Fibroblast of skin of abdomen (primary cell): ENCODE measurements at places on chromosomes 16 and 17.

GRCh38 chr17:77427391-77427991 lies 286.7 kb downstream of the SEC14L1 start:
- DNase-seq, result peak; percentile 76

- no peak for DNase-seq
Observed at GRCh38 chr17:15414532-15415306, 52.7 kb downstream of the CDRT4 start.

DNA sequence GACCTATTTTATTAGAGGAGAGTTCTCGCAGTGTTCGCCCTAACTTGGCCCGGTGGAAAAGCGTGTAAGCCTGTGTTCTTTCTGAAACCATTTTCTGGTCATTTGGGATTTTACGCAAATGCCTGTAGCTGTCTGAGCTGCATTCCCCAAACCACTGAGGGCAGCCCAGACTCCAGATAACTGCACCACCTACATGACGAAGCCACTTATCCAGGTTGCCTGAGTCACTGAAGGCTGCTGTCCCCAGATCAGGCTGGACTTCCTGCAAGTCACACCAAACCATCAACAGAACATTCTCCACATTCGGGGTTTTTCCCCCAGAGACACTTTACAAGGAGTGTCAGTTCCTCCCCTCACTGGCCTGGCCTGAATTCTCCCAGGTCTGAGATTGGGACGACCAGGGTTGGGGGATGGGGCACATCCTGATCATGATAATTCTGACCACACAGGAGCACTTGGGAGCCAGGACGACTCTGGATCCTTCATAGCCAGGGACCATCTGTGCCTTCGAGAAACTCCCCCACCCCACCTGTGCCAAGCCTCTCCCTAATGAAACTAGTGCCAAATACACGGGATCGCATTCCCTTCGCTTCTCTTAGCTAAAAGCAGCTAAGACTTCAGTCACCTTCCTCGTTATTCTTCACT lies 2.3 kb downstream of the RPRML start:
- no peak for DNase-seq

GRCh38 chr16:58855291-58855863 lies 121.3 kb upstream of the GOT2 start:
- DNase-seq, result no peak

GRCh38 chr17:45789874-45790273 lies 5.8 kb downstream of the CRHR1 start:
- no peak for DNase-seq

DNA sequence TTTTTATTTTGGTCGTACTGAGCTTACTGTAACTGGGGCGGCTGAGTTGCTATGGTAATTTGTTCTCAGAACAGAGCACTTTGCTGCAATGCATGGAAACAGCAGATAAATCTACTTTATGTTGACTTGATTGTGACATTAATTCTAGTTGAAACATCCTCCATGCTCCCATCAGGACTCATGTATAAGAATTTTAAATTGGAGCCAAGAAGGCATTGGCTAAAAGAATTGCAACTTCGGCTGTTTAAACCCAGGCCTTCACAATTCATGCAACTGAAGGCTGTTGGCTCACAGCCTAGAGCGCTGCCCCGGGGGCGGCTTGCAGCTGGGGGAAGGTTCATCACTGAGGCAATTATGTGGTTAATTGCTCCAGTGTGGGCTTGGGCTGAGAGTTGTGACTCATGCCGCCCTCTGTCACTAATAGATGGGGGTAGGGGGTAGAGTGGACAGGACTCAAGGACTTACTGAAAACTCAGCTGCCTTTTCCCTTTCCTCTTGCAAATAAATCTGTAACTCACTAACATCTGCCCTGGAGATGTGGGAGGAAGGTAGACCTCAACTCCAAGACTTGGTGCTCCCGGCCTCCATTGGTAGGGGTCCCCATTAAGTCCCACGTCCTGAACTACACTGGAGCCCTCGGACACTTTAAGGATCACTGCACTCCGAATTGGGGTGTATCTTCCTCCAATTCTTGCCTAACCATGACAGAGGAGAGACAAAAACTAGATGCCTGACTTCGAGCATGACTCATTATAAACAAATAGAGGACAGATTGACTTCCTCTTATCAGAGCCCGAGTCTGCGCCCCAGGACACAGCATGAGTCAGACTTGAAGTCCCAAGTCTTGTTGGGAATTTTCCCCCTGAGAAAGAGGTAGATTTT lies 37.5 kb downstream of the ERCC4 start:
- DNase-seq, result peak; percentile 98

DNA sequence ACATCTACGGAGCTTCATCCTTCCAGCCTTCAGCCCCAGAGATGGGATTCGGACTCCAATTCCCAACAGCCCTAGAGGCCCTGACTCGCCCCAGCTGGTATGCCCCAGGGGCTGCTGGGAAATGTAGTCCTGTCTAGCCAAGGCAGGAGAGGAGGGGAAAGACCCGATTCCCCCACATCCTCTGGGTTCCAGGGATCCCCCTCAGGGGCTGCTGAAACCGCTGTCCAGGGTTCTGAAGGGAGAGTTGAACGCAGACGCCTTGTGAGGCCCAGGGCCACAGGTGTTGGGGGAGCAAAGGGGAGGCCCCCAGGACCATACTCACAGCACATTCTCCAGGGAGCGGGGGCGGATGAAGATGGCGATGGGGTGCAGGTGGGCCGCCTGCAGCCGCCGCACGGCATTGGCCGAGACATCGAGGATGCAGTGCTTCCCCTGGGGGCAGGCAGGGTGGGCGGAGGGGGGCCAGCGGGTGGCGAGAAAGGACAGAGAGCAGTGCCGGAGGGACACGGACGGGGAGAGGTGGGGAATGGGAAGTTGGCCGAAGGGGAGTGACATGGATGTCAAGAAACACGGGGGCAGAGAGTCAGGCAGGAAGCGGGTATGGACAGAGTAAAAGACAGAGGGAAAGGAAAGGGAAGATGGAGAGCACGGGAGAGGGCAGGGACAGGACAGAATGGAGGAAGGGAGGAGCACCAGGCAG lies 12.6 kb upstream of the ASGR1 start:
- DNase-seq, result no peak

DNA sequence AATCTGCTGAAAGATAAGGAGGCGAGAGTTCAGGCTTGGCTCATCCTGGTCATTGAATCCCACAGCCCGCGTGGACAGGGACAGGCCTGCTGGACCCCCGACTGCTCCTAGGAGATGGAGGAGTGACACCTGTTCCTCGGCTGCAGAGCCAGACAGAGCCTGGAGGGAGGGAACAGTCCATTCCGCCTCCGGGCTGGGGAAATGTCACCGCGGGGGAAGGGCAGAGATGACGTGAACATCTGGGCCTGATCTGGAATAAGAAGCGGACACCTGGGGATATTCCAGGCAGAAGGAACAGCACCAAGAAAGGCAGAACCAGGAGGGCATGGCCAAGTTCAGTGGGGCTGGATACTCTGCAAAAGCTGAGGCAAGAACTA lies 1.5 kb downstream of the ZNF747 start:
- no peak for DNase-seq

DNA sequence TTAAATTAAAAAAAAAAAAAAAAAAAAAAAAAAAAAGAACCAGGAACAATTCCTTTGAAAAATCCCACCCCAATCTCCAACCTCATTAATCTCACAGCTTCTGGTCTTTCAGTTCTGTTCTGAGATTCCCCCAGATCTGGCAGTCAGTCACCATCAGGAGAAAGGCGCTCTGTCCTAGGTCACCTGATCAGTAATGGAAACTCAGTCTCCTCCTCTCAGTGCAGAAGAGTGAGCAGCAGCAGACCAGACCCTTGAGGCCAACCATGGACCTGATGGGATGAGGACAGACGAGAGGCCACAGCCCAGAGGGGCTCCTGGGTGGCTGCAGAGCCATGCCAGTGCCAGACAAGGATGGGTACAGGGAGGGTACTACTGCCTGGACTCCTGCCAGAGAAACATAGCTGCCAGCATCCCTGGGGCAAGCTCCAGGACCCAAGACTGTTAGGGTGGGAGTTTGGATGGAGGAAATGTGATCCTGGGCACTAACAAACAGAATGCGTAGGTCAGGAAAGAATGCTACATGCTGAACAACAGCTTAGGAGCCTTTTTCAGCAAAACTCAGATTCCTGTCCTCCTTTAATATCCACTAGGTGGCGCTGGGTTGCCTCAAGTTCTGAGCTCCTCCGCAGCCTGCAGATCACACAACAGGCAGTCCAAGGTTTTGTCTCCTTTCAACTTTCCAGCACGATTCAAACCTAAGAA lies 28.7 kb downstream of the MPG start:
- DNase-seq, result peak; percentile 75

GRCh38 chr17:49197346-49197998 lies 12.9 kb downstream of the GNGT2 start:
- DNase-seq, result no peak

DNA sequence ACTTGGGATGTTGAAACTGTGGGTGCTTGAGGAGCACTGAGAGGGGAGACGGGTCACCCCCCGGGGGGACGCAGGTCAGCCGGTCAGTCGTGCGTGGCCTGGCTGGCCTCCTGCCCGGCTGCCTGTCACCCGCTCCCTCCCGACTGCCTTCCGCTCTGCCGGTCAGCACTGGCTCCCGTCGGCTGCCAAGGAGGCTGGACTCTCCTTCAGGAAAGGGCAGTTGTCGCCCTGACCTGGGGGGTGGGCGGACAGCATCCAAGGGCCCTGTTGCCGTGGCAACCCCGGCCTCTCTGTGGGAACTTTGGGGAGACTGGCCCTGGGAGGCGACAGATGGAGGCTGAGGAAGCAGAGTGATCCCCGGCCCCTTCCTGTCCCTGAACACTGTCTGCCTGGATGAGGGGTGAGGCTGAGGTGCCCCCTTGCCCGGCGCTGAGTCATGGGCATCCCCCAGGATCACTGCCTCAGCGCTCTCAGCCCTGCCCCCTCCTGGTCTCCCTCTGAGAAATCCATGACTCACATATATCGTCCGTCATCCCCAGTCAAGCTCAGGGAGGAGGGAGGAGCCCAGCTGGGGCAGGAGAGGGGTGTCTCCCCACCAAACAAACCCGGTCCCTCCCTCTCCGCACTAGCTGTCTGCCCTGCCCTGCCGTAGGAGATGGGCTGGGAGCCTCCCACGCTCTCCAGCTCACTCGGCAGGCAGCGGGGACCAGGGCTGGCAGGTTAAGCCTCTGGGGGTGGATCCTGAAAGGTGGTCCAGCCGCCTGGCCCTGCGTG lies at the start of gene ADGRG1:
ADGRG1 (plus strand) TSS at position 623 of the 774 bp plus-strand sequence. CDS start 21,658 bp downstream, outside the sequence.
- peak; percentile 94 for DNase-seq
